ENCODE measurements at places on chromosomes 12 and 14. TPM values are rescaled to one million over a fixed set of nuclear protein-coding genes. Genes with fewer than 3 reads are reported as not detected.
A peak's percentile ranks its signal among the peaks of the same experiment; 100 is the strongest.

The VRTN gene
- not detected for total RNA-seq

The TMEM63C gene
- 5.1 TPM for total RNA-seq

The ASB2 gene
- not detected for total RNA-seq

The PRH2 gene
- total RNA-seq: not detected

DNA sequence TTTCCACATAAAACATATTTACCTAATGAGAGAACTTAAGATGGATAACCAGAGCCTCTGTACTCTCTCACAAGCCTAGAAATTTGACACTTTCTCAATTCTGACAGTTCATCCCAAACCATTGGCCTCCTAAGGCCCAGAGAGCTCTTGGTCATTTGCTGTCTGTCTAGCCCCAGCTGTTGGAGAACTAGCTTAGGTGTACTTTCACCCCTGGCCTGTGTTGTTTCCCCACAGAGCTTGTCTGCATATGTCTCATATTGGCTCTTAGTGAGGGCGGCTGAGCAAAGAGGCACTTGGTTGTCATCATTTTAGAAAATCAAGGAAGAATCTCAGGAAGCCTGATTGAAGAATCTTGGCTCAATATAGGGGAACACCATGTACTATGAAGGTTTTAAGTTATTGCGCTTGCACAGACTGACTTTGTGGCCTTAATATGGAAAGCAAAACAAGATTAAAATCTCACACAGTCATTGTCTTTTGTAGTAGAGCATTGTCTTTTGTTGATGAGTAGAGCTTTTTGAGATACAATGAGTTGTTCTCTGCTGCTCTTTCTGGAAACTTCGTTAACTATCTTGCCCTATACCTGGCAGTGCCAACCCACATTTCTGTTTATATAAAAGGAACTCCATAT, 324.6 kb downstream of the RAD51B start:
- peak; percentile 35 for DNase-seq
- no peaks in the 10 kb centered on the region for H3K27me3 ChIP-seq
- H3K4me1 ChIP-seq: peaks cover 75% of the 10 kb centered on the region
- H3K36me3 ChIP-seq: peaks cover 7% of the 10 kb centered on the region
- H3K27ac ChIP-seq: peak overlapping the region; percentile 95
- H3K4me3 ChIP-seq: no peak overlapping the region

GRCh38 chr14:51774209-51774608, 86.2 kb upstream of the GNG2 start:
- no peak overlapping the region for H3K27ac ChIP-seq
- H3K36me3 ChIP-seq: no peaks in the 10 kb centered on the region
- H3K4me3 ChIP-seq: no peak overlapping the region

DNA sequence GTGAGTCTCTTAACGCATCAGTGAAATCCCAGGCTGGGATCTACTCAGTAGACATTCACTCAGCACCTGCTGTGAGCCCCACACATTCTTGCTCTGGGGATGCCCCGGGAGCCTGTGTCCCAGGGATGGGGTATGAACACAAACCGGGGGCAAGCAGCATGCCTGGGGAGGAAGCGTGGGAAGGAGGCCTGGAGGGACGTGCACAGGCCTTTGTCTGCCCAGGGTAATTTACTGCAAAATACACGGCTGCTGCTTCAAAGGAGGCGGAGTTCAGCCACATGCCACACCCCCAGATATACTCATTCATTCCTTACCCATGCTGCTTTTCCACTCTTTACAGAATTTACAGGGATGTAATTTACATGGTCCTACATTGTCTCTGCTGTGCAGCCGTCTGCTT, 187.8 kb downstream of the ADGRD1 start:
- H3K27ac ChIP-seq: no peak overlapping the region
- no peak for DNase-seq
- H3K27me3 ChIP-seq: peaks cover 14% of the 10 kb centered on the region
- H3K4me3 ChIP-seq: no peak overlapping the region

GRCh38 chr12:6229224-6230218, 29.3 kb downstream of the CD9 start:
- peak; percentile 78 for DNase-seq
- peaks cover 36% of the 10 kb centered on the region for H3K36me3 ChIP-seq
- H3K27ac ChIP-seq: peak overlapping the region; percentile 98
- H3K4me3 ChIP-seq: peak overlapping the region; percentile 12
- peaks cover 47% of the 10 kb centered on the region for H3K4me1 ChIP-seq

Data from MCF 10A (cell line).